ENCODE measurements at places on chromosomes 7 and 10.

DNA sequence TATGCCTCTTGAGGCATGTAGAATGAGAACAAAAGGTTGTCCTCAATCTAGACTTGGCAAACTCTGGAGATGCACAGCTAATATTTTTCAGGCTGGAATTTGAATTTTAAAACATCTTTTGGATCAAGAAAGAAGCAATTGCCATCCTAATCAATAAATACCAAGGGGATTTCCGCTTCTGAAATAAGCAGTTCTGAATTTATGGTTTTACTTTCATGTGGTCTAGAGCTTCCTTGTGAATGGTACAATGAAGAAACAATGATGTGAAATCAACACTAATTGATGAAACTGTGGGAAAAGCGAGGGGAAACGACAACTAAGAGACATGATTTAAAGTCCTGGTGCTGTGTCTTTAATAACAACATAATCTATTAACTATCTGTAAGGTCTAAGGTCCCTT, 1202.7 kb downstream of the SORCS3 start:
- no peak for DNase-seq

- DNase-seq = no peak
These were observed 65.5 kb downstream of the CUX1 start for GRCh38 chr7:101882595-101883564.

DNA sequence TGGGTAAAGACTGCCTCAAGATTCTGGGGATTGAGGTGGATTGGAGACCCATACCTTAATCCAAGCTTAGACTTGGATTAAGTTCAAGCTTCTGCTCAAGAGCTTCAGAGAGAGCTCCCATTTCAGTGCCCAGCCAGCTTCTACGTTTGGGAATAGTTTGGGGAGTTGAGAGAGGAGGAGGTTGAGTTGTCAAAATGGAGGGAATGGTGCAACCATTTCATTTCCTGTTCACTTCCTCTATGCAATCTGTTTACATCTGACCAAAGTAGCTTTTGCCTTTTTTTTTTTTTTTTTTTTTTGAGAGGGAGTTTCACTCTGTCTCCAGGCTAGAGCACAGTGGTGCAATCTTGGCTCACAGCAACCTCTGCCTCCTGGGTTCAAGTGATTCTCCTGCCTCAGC, 65.8 kb downstream of the ENTPD1 start:
- DNase-seq = no peak

DNA sequence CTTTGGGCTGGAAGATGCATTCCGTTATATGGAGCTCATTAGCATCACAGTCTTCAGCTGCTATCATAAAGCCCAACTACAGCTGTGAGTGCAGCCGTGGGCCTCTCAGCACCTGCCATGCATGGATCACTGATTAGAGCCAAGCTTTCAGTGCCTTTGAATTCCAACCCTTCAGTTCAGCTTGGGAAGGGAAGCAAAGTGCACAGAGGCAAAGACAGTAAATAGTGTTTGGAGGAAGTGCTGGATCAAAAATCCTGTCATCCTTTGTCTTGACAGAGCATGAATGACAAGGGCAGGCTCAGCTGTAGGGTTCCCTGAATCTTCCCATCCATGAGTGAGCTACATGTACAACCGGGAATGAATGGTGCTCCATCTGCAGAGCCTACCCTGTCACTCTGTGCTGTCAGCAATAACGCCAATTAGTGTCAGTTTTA, 153.7 kb downstream of the DNAJB9 start:
- no peak for DNase-seq

DNA sequence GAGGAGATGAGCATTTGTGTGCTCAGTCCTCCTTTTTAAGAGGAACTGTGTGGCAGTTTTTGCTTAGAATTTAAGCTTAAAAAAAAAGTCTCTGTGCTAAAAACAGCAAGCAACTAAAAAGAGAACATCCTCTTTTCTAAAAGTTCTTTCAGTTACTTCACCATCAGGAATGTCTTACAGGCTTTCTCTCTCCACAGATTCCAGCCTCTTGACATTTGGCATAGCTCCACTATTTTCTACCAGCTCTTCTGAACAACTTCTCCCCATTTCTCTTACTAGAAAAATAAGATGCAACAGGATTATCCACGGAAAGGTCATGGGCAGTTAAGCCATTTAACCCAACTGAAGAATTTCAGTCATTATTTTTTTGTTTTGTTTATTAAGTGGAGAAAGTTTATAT, 13.2 kb downstream of the PCLO start:
- no peak for DNase-seq

DNA sequence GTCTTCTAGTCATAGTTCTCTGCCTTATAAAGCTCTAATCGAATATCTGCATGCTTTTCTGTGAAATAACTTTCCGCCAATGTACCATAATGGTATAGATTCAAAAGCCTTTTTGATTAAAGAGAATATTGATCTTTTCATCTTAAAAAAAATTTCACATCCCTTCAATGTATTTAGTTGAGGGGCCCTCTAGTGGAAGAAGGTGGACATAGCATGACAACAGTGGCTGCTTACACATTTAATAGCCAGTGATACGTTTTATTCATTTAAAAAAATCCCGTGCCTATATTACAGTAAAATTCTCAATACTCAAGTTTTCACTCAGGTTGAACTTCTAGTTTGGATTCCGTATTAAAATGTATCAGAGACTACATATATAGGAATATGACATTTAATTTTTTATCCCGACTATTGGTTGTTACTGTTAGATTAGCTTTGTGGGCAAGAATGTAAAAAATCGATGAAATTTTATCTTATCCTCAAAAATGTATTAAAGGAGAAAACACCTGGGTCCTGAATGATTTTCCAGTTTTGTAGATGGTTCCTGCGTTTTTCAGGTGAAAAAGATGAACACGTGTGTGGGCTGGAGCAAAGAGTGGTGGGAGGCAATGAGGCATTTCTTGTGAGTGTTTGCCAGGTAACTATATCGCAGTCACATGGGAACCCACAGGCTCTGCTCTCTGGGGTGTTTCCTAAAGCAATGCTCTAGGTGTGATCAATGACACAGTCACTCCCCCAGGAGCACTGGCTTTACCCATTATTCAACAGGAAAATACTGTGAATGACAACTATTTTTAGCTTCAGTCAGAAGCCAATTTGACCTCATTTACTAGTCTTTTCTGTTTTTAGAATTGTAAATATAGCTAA, 24.1 kb upstream of the PNLIP start:
- no peak for DNase-seq

DNA sequence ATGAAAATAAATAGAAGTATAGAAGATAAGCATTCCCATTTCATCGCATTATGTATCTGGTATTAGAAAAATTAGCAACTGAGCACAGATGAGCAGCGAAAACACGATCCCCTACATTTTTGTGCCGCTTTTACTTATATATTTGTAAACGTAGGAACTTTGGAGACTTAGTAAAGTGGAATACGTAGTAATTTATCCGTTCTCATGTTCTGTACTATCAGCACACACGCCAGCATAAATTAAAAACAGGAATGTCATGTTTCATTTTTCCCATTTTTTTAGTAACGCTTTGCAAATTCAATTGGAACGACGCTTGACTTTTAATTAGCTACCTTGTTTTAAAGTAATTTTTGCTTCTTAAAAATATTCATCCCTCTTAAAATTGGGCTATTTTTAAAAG, 2.4 kb downstream of the ZNRF2 start:
- DNase-seq = no peak

GRCh38 chr10:33180390-33180789, 154.1 kb downstream of the NRP1 start:
- no peak for DNase-seq

DNA sequence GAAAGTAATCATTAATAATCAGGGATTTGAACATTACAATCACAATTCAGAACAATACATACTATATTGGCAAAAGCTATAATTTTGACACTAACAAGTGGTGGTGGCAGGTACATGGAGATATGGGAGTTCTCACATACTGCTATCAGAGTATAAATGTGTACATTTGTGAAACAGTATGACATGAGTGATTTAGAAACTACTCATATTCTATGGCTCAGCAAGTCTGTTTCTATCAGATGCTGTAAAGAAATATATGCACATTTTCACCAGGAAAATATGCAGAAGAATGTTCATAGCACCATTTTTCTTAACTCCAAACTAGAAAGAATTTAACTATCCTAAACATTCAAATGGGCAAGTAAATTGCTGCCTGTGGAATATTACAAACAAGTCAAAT, 620.0 kb downstream of the SH2D4B start:
- no peak for DNase-seq

GRCh38 chr10:96299383-96299782, 4.9 kb upstream of the DNTT start:
- no peak for DNase-seq

DNA sequence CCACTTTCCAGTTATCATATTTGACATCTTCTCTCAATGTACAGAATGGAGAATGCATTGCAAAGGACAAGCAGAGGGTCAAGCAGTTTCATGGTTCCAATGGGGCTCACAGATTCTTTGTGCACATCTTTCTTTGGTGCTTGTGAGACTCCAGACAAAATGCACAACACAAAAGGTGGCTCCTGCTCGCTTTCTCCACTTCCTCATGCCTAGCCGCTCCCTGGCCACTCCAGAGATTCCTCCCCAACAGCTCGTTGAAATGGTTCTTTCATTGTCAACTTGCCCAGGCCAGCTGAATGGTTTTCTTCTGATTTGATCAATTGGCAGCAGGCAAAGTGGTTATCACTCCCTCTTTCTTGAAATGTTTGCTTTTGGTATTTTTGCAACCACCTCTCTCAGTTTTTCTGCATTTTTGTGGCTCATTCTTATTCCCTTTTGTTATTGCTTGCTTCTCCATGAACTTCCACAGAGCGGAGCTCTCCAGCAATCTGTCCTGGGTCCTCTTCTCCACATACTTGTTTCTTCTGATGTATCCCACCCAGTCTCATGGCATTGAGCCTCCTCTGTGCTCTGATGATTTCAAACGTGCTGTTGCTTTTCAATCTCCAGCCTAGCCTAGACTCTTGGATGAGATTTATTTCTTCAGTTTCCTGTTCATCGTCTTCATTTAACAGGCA, 507.8 kb upstream of the MKI67 start:
- DNase-seq = no peak

- no peak for DNase-seq
These were observed 26.3 kb downstream of the FAM107B start for GRCh38 chr10:14748441-14748840.

GRCh38 chr7:98119256-98119918, 12.7 kb downstream of the LMTK2 start:
- DNase-seq = no peak

DNA sequence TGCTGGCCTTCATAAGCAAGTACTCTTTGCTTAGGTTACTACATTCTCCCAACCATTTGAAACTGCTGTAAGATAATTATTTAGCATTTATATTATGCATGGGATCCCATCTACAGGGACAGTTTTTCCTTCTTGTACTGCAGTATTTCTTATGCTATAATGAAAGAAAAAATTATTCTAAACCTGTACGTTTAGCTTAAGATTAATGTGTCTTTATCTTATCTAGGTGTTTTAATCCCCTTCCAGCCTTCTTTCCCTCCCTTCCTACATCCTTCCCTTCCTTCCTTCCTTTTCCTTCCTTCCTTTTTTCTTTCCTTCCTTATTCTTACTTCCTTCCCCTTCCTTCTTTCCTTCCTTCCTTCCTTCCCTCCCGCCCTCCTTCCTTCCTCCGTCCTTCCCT, 778.3 kb downstream of the CNTNAP2 start:
- no peak for DNase-seq

DNA sequence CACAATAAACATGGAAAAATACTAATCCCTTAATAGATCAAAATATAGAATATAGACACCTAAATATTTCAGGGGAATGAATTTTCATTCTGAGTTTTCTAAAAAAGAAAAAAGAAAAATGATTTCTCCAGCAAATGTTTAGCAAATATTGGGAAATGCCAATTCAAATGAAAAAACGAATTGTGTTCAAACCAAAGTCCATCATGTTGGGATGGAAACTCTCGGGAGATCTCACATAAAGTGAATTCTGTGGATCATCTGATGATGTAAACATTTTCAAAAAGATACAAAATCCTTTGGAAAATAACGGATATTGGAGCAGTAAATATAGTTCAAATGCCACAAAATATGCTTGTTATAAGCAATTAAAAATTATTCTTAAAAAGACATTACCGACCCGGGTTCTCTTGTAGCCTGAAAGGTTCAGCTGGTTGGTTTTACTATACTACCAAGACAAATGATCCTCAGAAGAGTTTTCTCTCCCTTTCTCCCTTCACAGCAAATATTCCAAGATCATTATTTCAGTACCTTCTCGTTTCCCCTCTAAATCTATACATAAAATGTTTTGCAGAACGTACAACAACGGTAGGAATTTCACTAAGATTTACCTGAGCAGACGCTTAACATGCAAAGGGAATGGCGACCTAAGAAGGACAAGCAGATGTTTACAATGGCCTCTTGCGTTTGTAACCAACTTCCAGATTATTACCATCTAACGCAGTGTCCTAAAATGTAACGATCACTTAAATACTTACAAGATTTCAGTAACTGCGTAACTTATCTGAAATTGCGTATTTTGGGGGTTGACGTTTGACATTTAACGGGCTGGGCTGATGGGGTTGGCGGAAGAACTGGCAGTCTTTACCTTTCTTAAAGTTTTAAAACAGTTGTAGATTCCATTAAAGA, 2.5 kb downstream of the HOXA13 start:
- DNase-seq = no peak

DNA sequence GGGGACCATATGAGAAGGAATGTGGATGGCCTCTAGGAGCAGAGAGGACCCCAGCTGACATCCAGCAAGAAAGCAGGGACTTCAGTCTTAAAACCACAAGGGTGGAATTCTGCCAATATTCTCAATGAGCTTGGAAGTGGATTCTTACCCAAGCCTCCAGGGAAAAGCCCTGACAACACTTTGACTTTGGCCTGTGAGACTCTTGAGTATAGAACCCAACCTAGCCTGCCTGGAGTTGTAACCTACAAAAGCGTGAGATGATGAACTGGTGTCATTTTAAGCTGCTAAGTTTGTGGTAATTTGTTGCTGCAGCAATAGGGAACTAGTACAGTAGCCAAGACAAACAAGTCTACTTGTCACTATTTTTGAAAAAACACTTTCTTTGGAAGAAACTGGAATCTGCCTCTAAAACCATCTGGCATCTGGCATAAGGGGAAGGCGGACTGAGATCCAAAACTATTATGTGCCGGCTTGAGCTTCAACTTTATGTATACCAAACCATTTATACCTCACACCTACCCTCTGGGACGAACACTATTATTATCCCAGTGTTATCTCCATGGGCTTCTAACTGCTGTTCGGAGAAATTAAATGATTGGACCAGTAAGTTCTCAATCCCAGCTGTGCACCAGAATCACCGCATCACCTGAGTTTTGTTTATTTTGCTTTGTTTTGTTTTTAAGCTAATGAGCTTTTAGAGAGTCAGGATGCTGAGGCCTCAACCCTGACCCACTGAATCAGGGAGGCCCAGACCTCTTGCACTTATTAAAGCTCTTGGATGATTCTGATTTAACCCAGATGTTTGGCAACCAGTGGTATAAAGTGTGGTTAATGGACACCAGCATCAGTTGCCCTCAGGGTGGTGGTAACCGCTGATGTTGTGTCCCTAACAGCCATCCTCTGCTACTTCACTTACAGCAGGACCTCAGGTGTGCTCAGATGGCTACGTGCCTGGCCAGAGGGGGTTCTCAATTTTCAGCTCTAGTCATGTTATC, 83.0 kb downstream of the C1GALT1 start:
- DNase-seq = no peak

GRCh38 chr7:87151729-87152111, 533 bp upstream of the DMTF1 start:
- DNase-seq = no peak

GRCh38 chr7:104818961-104819880, 194.8 kb upstream of the KMT2E start:
- DNase-seq = no peak

- peak; percentile 8 for DNase-seq
These were observed 4.4 kb upstream of the PDLIM1 start for GRCh38 chr10:95295031-95295755.

- no peak for DNase-seq
These were observed 56.3 kb downstream of the WDFY4 start for GRCh38 chr10:48740988-48741387.

All from T-helper 17 cell (primary cell).